ENCODE measurements at places on chromosomes 13 and 19.

DNA sequence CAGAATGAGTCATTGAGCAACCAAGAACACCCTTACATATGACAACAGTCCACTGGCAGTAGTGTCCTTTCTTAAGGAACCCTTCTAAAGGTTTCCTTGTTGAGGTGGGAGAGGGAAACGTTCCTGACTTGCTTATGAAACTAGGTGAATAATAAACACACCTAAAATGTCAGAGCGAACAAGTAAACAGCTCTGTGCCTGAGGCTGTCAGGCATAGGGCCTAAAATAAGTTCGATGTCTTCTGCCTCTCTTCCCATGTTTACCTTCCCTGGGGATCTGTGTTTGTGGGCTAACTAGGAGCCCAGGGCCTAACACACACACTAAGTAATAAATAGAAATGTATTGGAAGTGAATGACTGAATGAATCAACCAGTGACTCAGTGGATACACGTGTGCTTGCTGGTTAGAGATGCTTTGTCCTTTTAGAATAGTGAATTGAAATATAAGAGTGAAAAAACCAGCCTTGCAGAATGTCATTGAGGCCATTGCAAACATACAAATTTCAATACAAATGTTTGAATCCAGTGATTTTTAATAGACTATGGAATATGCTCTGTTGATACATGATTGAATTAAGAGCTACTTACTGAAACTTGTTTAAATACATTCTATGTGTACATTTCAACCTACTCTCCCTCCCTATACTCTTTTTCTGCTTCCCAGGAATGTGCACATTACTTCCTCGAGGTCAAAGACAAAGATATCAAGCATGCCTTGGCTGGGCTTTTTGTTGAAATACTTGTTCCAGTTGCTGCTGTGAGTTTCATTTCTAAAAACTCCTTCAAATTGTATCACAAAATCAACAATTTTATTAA lies 102.9 kb downstream of the FRY start:
- no peak for DNase-seq

- no peak for DNase-seq
Measured at GRCh38 chr13:76004416-76004815, 368.3 kb downstream of the LMO7 start.

DNA sequence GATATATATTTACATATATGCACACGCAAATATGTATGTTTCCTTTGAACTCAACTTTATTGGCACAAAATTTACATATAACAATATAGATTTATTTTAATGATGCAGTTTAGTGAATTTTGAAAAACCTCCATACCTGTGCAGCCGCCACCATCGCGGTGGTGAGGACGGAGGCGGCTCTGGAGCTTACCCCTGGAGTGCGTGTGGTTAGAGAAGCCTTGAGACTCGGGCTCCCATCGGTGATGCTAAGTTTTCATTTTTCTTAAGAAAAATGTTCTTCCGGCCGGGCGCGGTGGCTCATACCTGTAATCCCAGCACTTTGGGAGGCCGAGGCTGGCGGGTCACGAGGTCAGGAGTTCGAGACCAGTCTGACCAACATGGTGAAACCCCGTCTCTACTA lies 31.8 kb downstream of the GJA3 start:
- DNase-seq: no peak

DNA sequence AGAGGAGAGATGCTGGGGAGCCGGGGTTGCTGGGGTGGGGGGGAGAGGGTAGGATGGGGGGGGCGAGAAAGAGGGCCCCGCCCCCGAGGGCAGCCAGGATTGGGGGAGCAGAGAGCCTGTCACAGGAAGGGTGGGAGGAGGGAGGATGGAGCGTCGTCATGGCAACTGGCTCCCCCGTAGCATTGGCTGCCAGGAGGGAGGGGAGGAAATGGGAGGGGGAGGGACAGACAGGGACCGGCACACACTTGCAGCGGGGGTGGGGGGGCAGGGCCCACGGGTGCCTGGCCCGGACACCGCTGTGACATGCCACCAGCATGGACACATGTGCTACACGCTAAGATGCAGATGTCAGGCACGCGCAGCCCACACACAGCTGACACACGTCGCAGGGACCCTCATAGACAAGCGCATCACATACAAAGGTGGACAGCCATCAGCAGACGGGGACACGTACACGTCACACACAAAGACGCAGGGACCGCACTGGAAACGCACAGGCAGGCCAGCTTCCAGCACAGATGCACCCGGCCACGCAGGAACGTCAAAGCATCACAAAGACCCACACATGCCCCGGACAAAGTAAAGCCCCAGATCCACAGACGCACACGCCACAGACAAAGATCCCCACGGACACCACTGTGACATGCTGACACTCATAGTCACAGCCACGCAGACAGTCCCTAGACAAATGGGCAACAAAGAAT lies at the start of gene LMTK3:
TSS of gene LMTK3 (minus strand) at position 36 of the 704 bp plus-strand sequence. CDS start 259 bp downstream, outside the sequence.
- no peak for DNase-seq

- DNase-seq: no peak
Measured at GRCh38 chr13:48431431-48431830, 18.5 kb upstream of the LPAR6 start.

DNA sequence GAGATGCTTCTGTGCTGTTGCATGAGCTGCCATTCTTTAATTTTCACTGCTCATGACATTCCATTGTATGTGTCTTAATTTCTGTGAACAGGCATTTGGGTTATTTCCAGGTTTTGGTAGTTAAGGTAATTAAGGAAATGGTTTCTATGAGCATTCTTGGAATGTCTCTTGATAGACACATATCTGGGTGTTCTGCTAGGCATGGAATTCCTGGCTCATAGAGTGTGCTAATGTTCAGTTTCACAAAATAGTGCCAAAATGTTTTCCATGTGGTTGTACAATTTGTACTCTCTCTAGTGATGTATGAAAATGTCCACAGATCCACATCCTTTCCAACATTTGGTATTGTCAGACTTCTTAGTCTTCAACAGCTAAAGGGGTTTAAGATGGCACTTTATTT lies 680.9 kb upstream of the SGCG start:
- DNase-seq: no peak

DNA sequence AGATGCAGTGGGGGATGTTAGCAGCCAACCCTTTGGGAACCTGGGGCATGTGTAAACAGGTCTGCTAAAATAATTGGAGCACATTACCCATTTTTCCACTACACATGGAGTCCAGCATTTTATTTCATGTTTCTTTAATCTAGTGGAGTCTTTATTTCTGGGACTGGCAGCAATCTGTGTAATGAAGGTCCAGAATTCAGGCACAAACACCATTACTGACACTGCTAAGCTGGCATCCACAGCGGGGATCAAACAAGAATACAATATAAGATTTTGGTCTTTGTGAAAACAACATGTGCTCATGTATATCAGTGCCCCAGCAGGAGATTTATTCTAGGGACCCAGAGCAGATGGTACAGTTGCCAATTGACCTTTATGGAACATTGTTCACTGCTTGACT lies 1587.0 kb upstream of the PRR20A start:
- no peak for DNase-seq

- no peak for DNase-seq
Measured at GRCh38 chr13:44726778-44727177, 150.6 kb upstream of the TSC22D1 start.

- no peak for DNase-seq
Measured at GRCh38 chr13:87344176-87344575, 327.0 kb upstream of the SLITRK5 start.

- DNase-seq: no peak
Measured at GRCh38 chr19:39438270-39438934, 2.7 kb upstream of the RPS16 start.

GRCh38 chr13:46168783-46169182 lies 13.2 kb downstream of the LCP1 start:
- DNase-seq: no peak

DNA sequence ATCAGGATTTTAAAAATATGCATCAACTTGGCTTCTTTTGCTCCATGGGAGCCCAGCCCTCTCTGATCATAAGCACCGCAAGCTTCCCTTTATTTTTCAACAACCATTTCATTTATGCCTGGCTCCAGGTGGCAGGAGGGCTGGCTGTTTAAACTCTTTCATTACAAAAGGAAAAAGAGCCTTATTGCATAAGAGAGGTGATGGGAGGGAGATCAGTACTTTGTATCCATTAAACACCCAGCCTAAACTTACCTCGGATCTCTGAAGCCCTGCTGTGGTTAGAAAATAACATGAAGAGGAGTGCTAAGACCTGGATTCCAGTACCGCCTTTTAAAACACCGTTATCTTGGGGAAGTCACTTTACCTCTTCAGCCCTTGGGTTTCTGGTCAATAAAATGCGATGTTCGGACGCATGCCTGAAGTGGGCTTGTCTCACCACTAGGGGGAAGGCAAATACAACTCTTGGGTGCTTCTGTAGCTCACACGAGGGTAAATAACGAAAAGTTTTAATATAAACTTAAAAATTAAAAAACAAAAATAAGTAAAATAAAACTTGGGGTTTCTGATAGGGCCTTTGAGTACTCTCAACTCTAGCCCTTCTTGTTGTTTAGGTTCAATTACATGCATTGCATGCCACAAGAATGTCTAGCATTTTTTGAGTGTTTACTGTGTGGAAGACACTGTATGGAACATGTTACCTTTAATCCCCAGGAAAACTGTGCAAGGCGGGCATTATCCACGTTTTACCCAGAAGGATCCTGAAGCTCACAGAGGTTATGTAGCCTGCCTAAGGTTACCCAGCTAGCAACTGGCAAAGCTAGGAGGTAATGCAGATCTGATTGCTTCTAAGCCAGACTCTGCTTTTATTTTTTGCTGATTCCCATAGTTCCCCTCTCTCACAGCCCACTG lies 240.3 kb downstream of the LMO7 start:
- no peak for DNase-seq

DNA sequence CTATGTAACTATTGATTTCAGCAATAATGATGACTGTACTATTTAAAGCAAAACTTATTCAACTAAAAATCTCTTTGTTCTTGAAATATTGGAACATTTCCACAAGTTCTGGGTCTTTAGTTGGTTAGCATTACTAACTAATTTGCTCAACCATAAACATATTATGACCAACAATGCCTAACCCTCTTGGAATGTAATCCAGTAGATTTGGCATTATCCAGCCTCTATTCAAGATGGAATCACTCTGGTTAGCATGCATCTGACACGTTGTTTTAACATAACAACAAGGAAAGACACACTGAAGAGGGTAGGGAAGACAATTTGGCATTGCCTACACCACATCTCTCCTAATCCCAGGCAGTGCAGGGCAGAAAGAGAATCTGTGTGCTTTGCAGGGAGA lies 941.3 kb upstream of the PCDH20 start:
- DNase-seq: no peak

DNA sequence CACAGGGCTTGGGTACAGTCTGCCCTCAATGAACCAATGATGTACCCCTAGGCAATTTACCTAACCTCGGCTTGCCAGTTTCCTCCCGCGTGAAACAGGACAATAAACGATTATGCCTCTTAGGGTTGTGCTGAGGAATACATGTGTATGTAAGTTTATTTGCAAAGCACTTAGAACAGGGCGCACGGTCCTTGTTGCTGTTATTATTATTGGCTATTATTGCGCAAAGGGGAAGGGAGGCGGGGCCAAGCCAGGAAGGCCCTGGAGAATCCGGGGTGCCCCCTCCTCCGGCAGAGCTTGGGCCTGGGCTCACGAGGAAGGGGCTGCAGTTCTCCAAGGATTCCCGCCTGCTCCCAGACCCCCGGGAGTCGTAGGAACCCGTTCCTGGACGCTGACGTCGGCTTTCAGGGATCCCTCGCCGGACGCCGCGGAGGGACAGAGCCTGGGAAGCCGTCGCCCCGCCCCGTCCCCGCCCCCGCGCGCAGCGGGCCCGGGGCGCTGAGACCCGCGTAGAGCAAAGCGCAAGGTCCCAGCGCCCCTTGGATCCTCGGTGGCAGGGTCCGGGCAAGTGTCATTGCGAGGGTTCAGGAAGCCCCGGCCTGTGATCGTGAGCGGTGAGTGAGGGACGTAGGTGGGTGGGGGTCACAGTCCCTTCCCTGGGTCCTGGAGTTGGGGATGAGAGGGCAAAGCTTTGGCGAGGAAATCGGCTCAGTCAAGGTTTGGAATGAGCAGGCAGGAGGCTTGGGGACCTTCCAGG lies at the start of gene TMEM91:
TSS of gene TMEM91 (plus strand) at position 293 of the 757 bp plus-strand sequence. CDS start 1,777 bp downstream, outside the sequence.
- DNase-seq: no peak

- DNase-seq: no peak
Measured at GRCh38 chr19:49361438-49362047, 673 bp downstream of the TEAD2 start.

DNA sequence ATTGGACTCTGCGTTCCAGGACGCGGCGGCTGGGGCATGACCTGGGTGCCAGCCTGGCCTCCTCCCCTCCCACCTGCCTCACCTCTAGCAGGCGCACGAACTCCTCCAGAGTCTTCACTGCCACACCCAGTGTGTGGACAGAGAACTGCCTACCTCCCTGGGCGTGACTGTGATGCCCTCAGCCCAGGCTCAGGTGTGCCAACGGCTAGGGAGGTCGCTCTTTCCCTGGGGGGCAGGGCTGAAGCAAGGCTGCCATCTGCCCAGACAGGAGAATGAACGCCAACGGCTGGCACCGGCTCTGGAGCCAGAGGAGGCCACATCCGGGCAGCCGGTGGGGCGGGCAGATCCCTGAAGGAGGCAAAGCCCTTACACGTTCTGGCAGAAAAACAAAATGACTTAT lies 11.3 kb downstream of the NANOS3 start:
- no peak for DNase-seq

- no peak for DNase-seq
Measured at GRCh38 chr13:29081697-29082440, 261.7 kb downstream of the MTUS2 start.

DNA sequence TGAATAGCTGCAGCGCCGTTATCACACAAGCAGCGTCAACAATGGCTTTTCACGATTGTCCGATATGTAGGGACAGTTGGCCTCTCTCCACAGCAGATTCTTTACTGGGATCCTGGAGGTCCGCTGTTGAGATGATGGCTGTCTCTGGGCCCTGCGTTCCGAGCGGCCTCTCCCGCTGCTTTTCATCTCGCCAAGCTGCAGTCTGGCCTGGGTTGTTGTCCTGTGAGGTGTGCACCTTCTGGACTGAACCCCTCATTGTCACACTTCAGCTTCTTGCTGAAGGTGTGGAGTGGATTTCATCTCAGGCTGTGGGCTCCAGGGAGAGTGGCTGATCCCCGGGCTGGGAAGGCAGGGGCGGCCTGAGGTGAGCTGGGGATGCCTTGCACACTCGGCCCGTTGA lies 9.6 kb downstream of the UPF1 start:
- no peak for DNase-seq

- DNase-seq: no peak
Measured at GRCh38 chr19:7658219-7658686, 10.6 kb upstream of the RETN start.

GRCh38 chr19:2973229-2973628 lies 4.1 kb upstream of the TLE6 start:
- no peak for DNase-seq

- no peak for DNase-seq
Measured at GRCh38 chr13:26589754-26590153, 32.3 kb downstream of the WASF3 start.

- no peak for DNase-seq
Measured at GRCh38 chr13:90502762-90503161, 844.7 kb upstream of the MIR17HG start.

GRCh38 chr19:15108845-15109767 lies 1.9 kb downstream of the SYDE1 start:
- no peak for DNase-seq

- DNase-seq: no peak
Measured at GRCh38 chr19:5914358-5914774, 312 bp downstream of the CAPS start.
